ENCODE measurements at places on chromosomes 2 and 18.

DNA sequence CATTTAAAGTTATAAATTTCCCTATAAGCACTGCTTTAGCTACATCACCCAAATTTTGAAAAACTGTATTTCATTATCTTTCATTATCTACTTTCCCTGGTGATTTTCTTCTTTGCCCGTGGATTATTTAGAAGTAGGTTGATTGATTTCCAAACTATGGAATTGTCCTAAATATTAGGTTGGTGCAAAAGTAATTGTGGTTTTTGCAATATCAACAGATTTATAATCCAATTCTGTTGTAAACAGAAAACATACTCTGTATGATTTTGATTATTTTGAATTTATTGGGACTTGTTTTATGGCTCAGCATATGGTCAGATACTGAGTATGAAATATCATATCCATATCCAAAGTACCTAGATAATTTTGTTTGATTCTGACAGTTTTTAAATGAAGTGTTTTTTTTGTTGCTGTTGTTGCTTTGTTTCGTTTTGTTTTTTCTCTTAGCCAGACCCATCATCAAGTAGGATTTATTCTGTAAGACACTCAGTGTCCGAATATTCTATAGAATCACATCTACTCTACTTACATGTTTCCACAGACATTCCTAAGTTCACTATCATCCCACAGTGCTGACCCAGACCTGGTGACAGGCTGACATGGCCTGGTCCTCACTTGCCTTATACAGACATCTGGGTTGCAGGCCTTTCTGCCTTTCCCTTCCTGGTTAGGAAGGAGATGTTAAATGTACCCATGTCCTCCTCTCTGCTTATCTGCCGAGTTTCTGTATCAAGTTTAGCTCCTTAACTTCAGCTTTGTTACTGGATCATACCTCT, 2.1 kb upstream of the TRABD2A start:
- DNase-seq, result no peak

DNA sequence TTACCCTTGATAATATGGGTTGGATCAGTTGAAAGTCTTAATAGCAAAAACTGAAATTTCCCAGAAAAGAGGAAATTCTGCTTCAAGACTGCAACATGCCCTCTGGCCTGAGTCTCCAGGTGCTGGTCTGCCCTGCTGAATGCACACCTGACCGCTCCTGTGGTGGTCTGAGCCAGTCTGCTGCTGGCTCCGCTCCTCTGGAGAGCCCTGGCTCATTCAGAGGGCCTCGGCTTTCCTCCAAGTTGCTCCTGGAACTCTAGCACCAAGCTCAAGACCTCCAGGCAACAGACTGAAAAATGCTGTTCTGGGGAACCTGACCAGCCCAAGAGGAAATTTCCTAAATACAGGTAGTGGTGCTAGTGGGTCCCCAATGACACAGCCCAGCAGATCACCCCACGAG, 64.8 kb downstream of the DIPK1C start:
- no peak for DNase-seq

GRCh38 chr18:74084184-74084855, 63.3 kb downstream of the FBXO15 start:
- no peak for DNase-seq

GRCh38 chr2:12465631-12466135, 251.1 kb upstream of the TRIB2 start:
- DNase-seq, result no peak

GRCh38 chr2:20640411-20641122, 10.3 kb downstream of the HS1BP3 start:
- DNase-seq, result no peak

GRCh38 chr2:27123302-27124150, at the start of gene ABHD1:
Gene ABHD1 (plus strand): TSS chr2:27123815. CDS start chr2:27123949, 134 bp downstream.
- peak; percentile 56 for DNase-seq

DNA sequence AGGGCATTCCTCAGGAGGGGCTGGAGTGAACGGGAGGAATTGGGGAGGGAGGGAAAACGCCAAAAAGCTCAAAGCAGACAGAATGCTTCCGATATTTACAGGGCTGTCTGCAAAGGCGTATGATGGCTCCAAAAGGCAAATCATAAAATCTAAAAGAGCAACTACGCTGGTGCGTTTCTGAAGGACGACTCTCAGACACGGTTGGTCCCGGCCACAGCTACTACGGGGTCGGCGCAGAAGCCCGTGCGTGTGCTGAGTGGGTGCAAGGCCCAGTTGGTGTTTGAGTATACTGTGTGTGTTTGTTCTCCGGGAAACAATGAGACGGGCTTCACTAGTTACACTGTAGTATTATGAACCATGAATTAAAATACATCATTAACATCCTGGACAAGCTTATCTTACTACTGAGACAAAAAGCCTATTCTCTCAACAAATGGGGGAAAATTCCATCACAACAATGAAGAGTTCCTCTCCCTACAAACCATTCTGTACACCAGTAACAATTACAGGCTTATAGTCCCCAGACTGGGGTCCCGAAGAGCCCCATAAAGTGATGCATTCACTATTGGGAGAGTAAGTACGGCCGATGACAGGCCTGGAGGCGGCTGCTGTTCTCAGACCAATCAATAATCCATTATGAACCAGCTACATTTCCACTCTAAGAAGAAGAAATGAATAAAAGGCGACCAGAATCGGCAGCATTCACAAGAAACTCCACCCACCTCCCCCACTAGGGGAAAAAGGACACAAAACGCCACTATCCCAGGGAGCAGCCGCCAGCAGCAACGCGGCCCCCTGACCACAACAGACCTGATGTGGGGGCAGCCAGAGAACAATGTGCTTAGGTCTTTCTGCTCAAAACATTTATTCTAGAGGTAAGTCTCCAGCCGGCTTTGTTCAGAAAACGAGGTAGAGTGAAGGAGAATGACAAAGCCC, 43.4 kb downstream of the ZNF516 start:
- DNase-seq, result no peak

DNA sequence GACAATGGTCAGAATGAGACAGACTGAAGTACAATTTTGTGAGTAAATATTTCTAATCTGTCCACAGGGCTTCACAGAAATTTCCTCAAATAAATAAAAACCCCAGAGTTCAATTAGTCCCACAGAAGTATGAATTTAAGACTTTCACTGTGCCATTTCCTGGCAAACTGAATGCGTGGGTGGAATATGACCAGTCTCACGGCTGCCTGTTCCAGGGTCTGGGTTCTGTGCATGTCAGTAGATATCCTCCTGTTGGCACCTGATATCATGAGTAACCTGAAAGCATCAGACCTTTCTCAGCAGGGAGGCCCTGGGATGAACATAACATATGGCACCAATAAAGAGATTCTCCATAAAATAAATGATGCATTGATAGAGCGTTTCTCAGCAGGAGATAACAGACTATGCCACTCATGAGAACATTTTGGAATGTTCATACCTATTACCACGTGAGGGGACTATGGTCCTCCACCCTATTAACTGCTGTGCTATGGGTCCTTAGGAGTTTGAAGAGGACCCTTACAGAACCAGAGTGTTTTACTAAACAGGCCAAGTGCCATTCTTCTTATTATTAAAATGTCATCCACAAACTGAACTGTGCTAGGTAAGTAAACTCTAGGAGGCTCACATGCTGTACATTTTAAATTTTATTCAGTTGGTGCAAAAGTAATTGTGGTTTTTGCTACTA, 10.6 kb upstream of the MALL start:
- DNase-seq, result no peak

DNA sequence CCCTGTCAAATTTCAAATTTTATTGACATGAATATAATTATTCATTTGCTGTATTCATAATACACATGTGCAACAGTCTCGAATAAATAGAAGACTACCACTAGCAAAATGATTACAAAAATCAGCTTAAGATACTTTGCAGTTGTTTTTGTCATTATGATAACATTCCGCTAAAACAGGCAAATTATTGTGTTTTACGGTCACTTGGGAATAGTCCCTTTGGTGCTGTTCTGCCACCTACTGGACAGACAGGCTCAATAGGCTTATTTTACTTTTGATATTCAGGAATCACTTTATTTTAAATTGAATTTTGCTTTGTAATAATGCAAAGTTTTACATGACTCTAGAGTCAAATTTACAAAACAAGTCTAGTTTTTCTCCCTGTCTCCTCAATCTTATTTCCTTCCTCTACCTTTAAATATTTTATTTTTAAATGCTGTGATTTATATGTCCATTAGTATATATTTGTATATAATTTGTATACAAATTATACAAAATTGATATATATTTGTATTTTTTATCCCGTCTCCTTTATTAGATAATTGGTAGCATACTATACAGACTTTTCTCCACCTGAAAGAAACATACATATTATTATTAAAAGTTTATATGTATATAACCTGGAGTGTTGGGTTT, 456.3 kb downstream of the DLGAP1 start:
- DNase-seq, result no peak

- DNase-seq, result no peak
Measured at GRCh38 chr2:224650815-224651439, 65.2 kb downstream of the CCDC195 start.

DNA sequence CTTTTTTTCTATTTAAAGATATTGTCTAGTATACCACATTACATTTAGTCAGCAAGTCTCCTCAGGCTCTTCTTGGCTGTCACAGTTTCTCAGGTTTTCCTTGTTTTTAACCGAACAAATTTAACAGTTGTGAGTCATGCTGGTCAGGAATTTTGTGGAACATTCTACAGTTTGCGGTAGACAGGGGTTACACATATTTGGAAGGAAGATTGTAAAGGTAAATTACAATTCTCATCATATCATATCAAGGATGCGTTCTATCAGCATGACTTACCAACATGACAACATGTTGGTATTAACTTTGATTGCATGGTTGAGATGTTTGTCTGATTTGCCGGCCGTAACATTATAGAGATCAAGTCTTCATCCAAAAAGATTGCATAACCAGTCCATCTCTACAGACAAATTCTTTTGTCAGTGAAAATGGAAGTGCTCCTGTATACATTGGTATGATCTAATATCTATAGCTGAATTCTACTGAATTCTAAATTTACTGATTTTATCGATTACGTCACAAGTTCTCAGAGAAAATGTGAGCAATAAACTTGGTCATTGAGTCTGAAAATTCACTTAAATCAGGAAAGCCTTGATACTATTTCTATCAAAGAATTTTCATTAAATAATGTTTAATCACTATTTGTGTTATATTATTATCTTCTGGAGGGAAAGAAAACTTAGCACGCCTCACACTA, 664.4 kb upstream of the SLC8A1 start:
- DNase-seq, result no peak

DNA sequence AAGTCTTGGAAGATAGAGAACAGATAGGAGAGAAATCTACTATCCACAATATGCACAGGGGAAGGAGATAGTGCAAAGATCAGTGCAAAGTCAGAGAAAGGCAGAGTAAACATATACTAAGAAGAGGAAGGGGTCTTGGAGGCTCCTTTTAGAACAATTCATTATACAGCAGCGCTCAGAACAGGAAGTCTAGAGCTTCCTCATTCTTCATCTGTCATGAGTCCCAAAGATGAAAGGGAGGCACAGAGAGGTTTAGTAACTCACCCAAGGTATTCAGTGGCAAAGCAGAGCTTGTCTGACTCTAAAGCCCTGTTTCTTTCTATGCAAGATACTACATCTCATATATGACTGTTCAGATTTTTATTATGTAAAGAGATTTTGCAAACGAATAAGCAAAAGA, 1.4 kb downstream of the SP110 start:
- no peak for DNase-seq

- DNase-seq, result no peak
Measured at GRCh38 chr2:88398180-88398579, 54.3 kb downstream of the FOXI3 start.

DNA sequence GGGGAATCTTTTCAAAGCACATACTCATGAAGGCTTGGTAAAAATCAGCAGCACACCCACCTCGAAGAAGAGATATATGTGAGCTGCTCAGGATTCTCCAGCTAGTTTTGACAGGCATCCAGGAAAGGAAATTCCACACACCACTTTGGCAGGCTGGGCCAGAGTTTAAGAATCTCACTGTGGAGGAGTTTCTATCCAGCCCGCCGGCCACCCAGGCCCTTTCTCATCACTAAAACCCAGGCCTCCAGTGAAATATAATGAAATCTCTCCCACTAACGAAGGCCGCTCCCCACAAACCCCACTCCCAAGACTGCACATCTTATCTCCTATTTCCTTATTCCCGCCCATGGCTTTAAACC, 202.0 kb downstream of the GLI2 start:
- DNase-seq, result no peak

DNA sequence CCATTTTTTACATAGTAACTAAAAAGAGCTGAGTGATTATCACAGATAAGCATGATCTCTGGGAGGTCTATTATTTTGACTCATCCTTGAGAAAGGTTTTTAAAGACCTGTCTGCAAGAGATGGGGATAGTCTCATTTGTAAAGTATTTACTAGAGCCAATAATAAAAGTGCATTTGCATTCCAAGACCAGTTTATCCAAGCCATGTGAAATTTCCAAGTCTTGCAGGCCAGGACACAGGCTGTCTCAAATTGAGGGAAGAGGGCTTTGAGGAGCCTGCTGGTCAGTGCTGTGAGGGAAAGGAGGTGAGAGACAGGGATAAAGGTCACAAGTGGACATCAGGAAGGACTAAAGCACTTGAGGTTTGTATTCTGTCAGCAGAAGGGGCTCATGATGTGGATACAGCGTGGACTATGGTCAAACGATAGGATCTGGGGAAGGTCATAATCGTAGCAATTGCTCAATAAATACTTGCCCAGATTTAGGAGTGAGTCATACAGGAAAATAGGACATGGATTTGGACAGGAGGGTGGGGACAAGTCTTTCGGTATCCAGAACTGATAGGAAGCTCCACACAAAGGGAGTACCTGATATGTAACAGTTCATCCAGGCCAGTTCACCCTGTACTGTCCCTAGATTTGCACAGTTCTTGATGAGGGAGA, 6.6 kb upstream of the CDH2 start:
- no peak for DNase-seq

DNA sequence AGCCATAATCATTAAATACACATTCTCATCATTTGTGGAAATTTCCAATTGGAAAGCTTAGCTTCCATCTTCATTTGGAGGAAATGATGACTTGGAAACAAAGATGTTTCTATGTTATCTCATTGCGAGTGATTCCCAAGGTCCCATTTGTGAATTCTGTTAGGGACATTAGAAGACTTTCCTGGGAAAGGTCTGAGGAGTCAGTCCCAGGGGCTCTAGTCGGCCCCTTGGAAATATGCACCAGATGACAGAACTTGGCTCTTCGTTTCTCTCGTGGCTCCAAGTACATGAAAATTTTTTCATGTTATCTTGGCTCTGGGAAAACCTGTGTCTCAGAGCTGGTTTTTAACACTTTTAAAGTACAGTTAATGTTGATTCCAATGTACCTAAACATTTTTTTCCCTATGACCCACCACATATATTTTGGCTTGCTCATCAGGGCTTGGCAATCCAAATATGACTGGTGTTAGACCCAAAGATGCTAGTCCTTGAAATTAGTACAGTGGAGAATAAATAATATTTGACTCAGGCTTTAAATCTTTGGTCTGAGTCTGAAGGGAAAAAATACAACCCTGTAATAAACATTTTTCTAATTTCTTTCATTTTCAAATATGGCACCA, 15.4 kb upstream of the CAVIN2 start:
- no peak for DNase-seq

GRCh38 chr2:83990636-83991035, 468.4 kb downstream of the SUCLG1 start:
- DNase-seq, result no peak

GRCh38 chr18:23998820-23999219, 15.7 kb upstream of the TTC39C start:
- DNase-seq, result no peak
